ENCODE measurements at places on chromosomes 1 and 21.

GRCh38 chr1:47174656-47175020, 15.2 kb downstream of the PDZK1IP1 start:
- DNase-seq, result no peak

- DNase-seq, result peak; percentile 45
Observed at GRCh38 chr1:152001631-152002584, 8.2 kb upstream of the S100A10 start.

DNA sequence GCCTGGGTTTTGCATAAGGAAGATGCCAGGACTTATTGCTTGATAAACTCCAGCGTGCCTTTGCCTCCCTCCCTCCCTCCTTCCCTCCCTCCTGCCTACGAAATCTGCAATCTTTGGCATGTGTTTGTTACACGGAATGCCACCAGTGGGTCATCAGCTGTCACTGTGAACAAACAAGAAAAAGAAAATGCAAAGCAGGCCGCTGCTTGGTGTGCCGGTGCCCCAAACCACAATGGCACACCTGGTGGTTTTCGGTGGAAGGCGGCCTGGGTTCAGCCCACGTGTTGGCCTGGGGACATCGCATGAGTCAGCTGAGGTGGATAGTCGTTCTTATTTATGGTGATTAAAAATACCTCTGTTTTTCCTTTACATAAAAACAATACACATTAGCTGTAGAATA, 16.3 kb upstream of the IFNLR1 start:
- no peak for DNase-seq

GRCh38 chr21:26846036-26846931, 1.1 kb upstream of the ADAMTS1 start:
- no peak for DNase-seq

- DNase-seq, result no peak
Observed at GRCh38 chr1:11320153-11320936, 47.3 kb downstream of the UBIAD1 start.

Data from T-helper 22 cell (primary cell).